Gastroesophageal sphincter (tissue), 4 donors: ENCODE measurements at places on chromosomes 2 and 18. TPM values are rescaled to one million over a fixed set of nuclear protein-coding genes. Genes with fewer than 3 reads are reported as not detected.

DNA sequence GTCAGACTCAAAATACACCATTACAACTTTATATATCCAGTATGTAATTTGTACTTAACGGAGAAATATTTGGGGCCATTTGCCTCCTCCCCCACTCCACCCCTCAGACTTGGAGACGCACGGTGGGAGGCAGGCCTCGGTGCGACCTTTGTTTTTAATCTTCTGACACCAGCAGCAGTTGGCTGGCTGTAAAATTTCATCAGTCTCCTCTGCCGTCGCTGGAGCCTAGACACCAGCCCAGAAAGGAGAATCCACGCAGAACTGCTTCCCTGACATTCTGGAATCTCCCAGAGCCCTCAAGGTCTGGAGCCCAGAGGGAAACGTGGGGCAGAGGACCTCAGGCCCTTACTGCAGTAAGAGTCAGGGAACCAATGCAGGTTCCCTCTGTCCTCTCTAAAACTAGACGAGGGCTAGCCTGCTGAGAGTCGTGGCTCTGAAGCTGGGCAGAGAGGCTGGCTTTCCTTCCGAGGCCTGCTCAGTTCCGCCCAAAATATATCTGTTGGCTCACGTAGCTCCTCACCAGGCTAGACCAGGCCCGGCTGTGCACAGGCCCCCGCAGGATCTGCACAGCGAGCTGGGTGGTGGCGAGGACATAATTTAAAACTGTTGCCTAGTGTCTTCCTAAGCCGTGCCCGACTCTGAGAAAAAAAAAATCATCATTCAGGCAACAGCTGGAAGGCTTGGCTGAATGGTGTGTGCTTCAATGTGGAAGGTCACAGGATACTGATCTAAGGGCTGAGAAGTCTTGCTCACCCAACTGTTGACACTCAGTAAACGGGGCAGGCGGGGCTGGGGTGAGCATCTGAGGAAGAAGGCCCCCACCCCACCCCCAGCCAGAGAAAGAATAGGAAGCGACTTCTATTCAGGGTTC is 40.4 kb downstream of the EN1 start:
- no peak for ATAC-seq

DNA sequence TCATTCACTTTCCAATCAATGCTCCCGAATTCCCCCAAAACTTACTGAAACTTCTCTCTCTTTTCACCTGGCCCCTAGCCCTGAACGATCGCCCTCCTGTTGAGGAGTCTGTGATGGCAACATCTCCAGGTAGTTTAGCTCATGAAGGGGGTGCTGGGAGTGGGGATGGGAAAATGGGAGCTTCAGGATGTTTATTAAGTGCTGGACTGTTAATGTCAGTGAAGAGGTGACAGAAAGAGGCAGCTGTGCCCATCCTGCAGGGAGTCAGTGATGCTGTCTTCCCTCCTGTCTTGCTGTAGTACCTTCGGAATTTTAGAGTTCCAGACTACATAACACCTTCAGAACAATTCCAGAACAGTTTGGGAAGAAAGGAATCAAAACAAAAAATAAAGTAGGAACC is 308.8 kb downstream of the ALK start:
- no peak for ATAC-seq

GRCh38 chr18:1760901-1761300 is 810.4 kb downstream of the METTL4 start:
- no peak for ATAC-seq

Gene FZD7
- 15.9 TPM for total RNA-seq
